ENCODE measurements at places on chromosomes 7 and 10. TPM values are rescaled to one million over a fixed set of nuclear protein-coding genes. Genes with fewer than 3 reads are reported as not detected.

- peak; percentile 76 for DNase-seq
- H3K4me1 ChIP-seq: peaks cover 20% of the 10 kb centered on the region
- peak overlapping the region; percentile 7 for H3K27ac ChIP-seq
- no peak overlapping the region for H3K4me3 ChIP-seq
- H3K27me3 ChIP-seq: no peaks in the 10 kb centered on the region
Observed at GRCh38 chr7:31782411-31782991, 95.5 kb downstream of the PPP1R17 start.

DNA sequence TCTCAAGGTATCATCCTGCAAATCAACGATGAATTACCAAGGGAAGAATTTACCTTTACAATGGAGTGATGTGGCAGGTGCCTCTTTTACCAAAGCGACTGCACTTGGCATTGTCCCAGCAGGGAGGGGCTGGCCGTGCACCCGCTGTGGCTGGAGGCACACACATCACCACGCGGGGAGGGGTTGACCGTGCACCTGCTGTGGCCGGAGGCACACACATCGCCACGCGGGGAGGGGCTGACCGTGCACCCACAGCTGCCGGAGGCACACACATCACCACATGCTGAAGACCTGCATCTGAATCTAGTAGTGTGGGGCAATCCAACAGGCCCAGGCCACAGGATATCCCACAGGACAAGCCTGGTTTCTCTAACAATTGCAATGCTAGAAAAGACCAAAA is 493.5 kb downstream of the DNAJB6 start:
- no peak overlapping the region for H3K4me3 ChIP-seq
- H3K27ac ChIP-seq: no peak overlapping the region
- no peaks in the 10 kb centered on the region for H3K36me3 ChIP-seq
- no peaks in the 10 kb centered on the region for H3K27me3 ChIP-seq

- no peak overlapping the region for H3K4me3 ChIP-seq
- DNase-seq: peak; percentile 83
- H3K27me3 ChIP-seq: no peaks in the 10 kb centered on the region
- no peaks in the 10 kb centered on the region for H3K4me1 ChIP-seq
- no peaks in the 10 kb centered on the region for H3K36me3 ChIP-seq
Observed at GRCh38 chr10:132462463-132463332, 65.7 kb downstream of the PWWP2B start.

DNA sequence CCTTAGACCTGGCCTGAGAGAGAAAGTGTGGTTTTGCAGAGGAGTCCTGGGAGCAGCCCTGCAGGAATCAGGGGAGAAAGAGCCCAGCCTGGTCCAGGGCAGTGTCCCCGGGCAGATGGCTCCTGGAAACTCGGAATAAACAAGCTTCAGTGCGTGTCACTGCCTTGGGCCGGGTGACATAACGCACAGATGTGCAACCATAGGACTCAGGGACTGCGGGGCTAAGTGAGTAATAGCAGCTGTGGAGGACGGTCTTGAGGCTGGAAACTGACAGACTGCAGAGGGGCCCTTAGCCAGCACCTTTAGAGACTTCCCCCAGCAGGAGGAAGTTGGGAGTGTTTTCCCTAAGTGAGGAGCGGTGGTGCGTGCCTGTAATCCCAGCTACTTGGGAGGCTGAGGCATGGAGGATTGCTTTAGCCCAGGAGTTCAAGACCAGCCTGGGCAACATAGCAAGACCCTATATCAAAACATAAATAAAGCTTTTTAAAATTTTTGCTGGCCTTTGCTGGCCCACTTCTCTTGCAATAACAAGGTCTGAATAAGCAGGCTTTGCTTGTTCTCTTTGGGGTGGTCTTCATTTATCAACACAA is 5.3 kb upstream of the CLIP2 start:
- H3K4me3 ChIP-seq: no peak overlapping the region
- H3K27me3 ChIP-seq: no peaks in the 10 kb centered on the region
- no peak for DNase-seq
- no peak overlapping the region for H3K27ac ChIP-seq

DNA sequence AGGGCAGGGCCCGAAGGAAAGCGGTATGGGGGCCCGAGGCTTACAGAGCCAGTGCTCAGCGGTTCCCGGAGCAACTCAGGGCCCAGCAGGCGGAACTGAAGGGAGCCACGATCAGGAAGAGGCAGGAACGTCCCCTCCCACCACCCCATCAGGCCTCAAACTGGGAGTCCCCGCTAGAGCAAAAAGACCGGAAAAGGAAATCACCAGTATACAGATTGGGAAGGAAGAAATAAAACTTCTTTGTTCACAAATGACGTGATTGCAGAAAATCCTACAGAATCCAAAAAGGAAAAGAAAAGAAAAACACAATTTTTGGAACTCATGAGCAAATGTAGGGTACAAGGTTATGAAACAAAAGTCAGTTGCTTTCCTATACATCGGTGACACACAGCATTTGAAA is 21.6 kb upstream of the ZFAND2A start:
- no peak overlapping the region for H3K4me3 ChIP-seq
- peaks cover 29% of the 10 kb centered on the region for H3K27me3 ChIP-seq
- H3K36me3 ChIP-seq: no peaks in the 10 kb centered on the region
- DNase-seq: no peak
- H3K4me1 ChIP-seq: peaks cover under 1% of the 10 kb centered on the region

The EIF5AL1 gene
- total RNA-seq: 0.72 TPM

The COL26A1 gene
- not detected for total RNA-seq

The MYL10 gene
- not detected for total RNA-seq

The CDK14 gene
- total RNA-seq: 39.1 TPM

All from osteoblast (primary cell).